NCI-H1417 (cell line): ENCODE measurements at places on chromosomes 16 and 17.

DNA sequence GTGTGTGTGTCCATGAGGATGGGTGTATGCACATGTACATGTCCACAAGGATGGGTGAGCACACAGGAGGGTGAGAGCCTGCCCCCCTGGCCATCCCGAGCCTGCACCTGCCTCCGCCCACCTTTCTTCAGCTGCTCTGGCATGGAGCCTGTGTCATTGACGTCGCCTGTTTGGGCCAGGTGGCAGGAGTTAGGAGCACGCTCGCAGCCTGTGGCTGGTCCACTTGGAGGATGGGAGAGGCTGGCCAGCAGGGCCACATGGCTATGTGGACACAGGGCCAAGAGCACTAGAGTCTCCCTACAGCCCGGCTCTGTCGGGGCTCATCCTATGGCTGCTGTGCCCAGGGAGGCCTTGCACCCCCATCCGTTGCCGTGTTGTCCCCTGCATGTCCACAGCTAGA lies 21.4 kb downstream of the BAHCC1 start:
- DNase-seq: peak; percentile 56

DNA sequence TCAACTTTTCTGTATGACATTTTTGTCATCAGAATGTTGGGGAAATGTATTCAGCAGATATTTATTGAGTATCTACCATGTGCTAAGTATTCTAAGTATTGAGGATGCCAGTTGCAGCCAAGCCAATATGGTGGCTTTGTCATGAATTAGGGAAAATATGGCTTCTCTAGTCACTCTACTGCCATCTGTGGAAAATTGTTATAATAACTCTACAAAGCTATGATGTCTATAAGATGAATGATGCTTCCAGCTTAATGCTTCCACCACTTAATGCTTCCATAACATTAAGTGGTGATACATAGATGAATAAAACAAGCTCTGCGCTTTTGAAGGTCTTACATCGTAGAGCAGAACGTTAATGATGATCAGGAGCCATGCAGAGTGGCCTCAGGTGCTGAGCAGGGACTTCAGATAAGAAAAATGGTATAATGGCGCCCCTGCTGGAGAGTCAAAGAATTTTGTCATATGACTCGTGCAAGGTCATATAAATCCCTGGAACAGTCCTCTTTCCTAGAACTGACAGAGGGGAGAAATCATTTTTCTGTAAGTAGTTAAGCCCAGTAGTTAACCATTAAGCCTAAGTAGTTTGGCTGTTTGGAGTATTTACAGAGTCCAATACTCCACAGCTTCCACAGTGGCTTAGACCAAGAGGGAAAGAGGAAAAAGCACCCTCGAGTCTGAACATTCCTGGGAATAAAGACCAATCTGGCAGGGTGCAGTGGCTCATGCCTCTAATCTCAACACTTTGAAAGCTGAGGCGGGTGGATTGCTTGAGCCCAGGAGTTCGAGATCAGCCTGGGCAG lies 2.7 kb upstream of the TMIGD1 start:
- DNase-seq: peak; percentile 67

GRCh38 chr17:83149761-83150251 lies 70.4 kb downstream of the METRNL start:
- DNase-seq: no peak

DNA sequence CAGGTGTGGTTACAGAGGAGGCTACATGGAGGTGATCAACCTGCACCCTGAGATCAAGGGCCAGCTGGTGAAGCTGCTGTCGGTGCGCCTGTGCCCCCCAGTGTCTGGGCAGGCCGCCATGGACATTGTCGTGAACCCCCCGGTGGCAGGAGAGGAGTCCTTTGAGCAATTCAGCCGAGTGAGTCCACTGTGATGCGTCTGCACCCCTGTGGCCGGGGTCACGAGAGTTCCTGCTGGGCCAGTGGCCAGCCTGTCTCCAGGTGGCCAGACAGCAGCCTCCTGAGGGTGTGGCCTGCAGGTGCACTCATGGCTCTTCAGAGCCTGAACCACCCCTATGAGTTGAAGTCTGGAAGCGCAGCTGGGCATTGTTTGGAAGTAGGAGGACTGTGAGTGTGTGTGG lies 38.1 kb downstream of the GPT2 start:
- no peak for DNase-seq

DNA sequence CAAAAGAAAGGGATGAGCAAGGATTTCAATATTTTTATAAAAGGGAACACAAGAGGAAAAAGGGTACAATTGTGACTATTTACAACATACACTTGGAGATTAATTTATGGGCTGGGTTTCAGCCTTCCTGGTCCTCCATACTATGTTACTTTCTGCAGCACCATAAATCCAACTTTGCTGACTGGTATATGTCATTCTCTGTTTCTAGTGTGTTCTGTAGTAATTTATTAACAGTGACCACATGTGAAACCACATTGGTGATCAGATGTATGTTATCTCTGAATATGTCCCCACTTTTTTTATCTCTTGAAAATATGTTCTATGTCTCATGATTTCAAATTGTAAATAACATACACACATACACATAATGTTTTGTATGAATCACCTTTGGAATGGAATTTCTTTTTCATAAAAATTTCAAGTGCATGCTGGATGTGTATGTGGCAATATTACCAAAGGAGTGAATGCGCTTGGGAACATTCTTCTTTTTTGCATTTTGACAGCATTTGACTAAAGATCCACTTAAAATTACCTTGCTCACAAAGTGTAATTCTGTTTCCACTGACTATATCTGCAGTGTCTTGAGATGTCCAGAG lies 2.9 kb upstream of the LYRM9 start:
- no peak for DNase-seq
